PC-3 (cell line): ENCODE measurements at places on chromosomes 5 and 9. TPM values are rescaled to one million over a fixed set of nuclear protein-coding genes. Genes with fewer than 3 reads are reported as not detected.

- DNase-seq: no peak
These were observed 7.6 kb upstream of the AK1 start for GRCh38 chr9:127884976-127885490.

DNA sequence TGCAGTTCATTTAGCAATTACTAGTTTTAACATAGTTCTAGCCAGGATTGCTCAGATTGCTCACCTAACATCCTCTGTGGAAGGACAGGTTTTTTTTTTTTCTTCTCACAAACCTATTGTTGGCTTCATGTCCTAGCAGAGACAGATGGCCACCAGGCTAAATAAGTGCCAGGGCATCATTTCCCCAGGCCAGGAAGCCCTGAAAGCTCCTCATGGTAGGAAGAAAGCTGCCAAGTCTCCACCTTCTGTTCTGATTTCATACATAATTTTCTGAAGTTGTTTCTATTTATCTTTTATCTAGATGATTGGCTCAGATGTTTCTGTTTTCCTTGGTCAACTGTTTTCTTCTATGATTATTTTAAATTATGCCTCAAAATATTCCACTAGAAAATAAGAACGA, 31.0 kb downstream of the EFCAB9 start:
- no peak for DNase-seq

- no peak for DNase-seq
These were observed 26.2 kb downstream of the NIPAL4 start for GRCh38 chr5:157486221-157486681.

GRCh38 chr5:83740741-83741140, 20.1 kb upstream of the HAPLN1 start:
- DNase-seq: no peak

DNA sequence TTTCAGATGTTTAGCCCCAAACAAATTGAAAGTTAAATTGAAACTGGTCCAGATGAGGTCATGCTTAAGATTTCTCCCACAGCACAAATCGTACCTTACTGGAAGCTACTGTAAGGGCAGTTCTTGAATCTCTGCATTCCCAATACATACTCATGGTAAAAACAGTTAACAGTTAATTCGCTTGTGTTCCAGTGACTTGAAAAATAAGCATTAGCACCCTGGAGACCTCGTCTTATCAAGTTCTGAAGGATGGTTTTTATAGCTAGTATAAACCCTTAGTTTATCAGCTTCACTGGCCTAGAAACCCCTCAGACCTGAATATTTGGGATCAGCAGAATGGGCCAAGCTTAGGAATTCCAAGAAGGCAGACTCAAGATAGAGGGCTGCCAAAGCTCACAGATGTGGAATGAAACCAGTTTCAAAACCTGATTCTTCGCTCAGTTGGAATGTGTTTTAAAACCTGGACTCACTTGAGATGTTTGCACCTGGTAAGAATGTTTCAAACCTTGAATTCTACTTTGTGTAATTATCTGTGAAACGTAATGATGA, 103.6 kb downstream of the C9orf152 start:
- no peak for DNase-seq

DNA sequence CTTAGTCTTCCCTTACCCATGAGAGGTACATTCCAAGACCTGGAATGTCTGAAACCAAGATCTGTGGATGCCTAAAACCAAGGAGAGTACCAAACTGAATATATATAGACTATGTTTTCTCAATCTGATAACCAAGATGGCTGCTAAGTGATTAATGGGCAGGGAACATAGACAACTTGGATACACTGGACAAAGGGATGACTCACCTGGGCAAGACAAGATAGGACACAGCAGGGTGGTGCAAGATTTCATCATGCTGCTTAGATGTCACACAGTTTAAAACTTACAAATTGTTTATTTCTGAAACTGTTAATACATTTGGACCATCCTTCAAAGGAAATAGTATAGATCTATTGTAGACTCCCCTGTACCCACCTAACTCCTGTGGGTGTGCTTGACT, 130.9 kb downstream of the HTR1A start:
- no peak for DNase-seq

TRIM36 gene
- total RNA-seq: 0.15 TPM in 1 of 2 replicates, not detected in the other

OR1L1 gene
- not detected in 2 replicates for total RNA-seq

KIF12 gene
- total RNA-seq: 4.4 and 6.3 TPM in 2 replicates
